ENCODE measurements at places on chromosomes 5 and 9.

DNA sequence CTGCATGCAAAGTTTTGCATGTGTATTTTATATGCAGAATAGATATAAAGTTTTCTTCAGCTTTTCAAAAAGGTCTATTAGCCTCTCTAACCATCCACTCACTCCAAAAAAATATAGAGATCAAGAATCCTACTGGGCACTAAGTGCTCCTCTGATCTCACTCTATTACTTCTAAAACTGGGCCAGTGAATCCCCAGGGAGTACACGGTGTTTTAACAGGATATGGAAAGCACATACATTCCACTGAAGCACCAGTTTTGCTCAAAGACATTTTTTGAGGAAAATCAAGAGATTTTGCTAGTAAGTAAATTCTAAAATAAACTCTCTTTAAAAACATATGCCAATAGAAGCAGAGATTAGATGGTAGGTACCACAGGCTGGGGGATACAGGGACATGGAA is 95.2 kb downstream of the DEPDC1B start:
- no peak for DNase-seq

GRCh38 chr9:133250741-133251170 is 24.2 kb downstream of the ABO start:
- no peak for DNase-seq

DNA sequence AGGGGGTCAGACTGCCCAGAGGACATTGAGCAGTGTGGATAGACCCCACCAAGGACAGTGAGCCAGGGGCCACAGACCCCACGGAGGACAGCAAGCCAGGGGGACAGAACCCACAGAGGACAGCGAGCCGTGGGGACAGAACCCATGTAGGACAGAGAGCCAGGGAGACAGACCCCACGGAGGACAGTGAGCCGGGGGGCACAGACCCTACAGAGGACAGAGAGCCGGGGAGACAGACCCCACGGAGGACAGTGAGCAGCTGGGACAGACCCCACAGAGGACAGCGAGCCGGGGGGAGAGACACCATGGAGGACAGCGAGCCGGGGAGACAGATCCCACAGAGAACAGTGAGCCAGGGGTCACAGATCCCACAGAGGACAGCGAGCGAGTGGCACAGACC is 3.4 kb upstream of the ZDHHC11 start:
- DNase-seq = no peak

DNA sequence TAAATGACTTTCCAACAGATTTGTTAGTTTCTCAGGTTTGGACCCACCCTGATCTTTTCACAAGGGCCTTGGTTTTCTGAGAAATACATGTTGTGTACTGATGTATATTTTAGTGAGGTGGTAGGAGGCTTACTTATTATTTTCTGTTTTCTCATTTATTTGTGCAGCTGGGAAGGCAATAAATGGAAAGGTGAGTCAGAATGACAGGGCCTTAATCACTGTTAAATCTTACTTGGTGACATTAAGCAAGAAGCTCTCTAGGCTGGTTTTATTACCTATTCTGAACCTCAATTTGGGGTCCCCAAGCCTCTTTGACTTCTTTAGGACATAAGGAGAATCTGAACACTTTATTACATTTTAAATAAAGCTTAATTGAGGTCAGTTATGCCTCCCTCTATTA is 214.0 kb upstream of the DAB2 start:
- DNase-seq = no peak

DNA sequence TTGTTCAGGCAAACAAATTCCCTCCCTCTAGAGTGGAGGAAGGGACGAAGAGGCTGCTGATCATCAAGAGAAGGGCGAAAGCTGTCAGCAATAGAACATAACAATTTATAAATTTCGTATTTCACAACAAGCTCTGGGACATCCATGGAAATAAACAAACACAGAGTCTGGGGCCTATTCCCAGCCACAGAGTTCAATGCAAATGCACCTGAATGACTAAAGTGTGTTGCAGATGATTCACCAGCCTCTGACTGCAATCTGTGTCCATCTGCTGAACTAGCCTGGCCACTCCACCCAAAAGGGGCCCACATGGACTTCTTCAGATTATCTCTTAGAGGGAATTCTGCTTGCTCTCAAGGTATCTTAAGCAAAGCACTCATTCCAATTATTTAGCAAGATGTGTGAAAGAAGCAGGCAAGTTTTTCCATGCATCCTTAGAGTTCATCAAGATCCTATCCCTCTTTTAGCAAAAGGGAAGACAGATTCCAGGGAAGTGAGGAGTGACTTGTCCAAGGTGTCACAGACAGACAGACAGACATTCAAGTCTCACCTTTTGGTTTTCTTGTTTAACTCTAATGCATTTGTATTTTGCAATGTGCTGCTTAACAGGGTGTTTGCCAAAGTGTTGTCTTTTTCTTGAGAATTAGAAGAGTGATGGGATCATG is 307.8 kb upstream of the PAPPA start:
- DNase-seq = no peak

GRCh38 chr9:74577956-74578355 is 80.8 kb downstream of the RORB start:
- DNase-seq = no peak

- no peak for DNase-seq
These were observed 448.4 kb upstream of the TLE4 start for GRCh38 chr9:79123415-79123814.

GRCh38 chr5:41835645-41836044 is 34.6 kb downstream of the OXCT1 start:
- no peak for DNase-seq

- DNase-seq = no peak
These were observed 255.7 kb upstream of the PPP1R2B start for GRCh38 chr5:156594406-156594805.
